ENCODE measurements at places on chromosomes 5 and 9.

DNA sequence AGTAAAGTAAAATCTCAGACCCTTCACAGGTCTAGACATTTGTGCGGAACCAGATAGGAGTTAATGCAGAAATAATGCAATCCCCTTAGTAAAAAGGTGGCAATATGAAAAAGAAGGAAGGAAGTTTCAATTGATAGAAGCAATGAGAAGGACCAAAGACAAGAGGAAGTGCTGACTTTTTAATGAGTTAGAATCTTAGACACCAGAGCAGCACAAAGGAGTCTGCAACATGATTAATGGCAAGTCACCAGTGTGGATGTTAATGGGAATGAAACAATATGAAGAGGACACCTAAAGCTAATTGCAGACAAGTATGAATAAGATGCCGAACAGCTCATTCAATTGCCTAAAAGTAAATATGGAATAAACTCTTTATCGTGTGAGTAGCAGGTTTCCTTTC lies 50.9 kb downstream of the MEGF9 start:
- DNase-seq = no peak

GRCh38 chr5:149294872-149295829 lies 23.5 kb downstream of the AFAP1L1 start:
- no peak for DNase-seq

DNA sequence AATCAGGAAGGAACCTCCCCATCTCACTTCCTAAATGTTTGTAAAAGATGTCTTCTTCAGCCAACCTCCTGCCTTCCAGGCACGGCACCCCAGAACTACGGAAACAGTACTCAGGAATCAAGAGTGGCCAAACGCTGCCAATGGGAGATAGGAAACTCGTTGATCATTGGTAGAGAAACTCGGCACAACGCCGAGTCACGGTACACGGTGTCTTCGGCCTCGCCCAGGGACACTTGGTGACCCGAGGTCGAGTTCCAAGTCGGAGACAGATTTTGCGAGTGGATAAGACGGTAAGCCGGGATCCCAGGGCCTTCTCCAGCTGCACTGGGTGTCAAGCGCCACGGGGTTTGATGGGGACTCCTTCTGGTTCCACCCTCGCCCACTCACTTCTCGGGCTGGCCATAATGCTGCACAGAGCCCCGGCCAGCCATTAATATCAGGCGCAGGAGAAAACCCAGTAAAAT lies 343 bp downstream of the KIAA0825 start:
- DNase-seq = peak; percentile 6

DNA sequence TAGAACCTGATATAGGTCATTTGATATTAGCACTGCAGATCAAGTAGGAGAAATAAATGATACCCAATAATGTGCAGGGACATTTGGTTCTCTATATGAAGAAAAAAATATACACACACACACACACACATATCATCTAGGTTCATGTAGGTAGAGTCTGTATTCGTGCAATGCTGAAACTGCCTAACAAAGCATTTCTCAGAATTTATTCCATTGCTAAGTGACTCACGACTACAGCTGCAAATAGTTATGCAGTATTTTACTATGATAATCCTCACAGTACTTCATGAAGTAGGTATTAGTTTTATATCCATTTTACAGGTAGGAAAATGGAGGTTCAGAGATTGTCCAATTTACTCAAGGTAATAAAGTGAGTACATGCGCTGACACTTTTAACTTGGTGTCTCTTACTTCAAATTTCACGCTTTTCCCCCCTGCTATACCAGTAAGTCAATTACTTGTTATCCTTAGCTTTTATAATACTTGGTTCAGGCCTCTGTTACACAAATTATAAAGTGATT lies 2.4 kb downstream of the GIN1 start:
- DNase-seq = no peak

DNA sequence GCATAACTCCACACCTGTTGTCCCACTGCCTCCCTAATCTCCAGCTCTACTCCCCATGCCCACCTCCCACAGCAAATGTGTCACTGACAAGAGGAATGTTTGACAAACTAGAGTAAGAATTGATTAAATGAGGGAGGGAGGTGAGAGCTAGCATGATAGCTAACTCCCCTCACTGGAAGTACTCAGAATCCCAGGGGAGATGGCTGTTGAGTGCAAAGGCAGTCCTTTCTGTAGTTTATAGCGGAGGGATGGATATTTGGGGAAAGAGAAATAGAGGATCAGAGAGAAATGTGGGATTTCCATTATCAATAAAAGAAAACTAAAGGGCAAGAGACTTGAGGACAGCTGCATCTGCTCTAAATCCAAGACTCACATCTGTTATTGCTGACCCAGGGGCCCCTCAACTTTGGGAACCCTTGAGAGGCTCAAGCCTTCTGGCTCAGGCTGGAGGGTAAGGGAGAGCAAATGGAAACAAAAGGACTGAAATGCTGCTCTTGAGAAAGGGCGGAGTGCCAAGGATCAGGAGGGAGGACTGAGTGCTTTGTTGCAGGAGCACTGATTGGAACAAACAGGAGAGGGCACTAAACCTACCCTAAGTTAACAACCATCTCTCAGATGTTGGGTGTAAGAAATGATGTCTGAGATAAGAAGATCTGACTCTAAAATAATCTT lies 372.1 kb downstream of the NTRK2 start:
- no peak for DNase-seq

DNA sequence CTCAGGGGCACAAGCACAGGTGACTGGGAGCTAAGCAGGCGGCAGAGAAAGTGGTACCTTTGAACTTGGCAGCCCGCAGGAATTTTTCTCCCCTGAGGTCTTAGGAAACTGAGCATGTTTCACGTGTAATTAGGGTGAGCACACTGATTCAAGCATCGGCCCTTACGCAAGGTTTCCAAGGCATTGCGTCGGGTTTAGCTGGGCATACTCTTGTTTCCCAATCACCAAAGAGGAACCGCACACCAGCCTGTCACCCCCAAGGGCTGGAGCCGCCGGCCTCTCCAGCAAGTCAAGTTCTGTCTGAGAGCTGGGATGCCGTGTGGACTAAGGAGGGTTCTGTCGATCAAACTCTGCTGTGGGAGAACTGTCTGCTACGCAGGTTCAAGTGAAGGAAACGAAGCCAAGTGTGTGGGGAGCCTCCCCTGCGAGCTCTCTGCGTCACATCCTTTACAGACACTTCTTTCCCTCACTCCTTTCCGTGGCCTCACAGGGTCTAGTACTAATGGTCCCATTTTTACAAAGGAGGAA lies 53.0 kb downstream of the ERGIC1 start:
- no peak for DNase-seq

Data from stimulated activated CD4-positive, alpha-beta T cell treated with anti-CD3 and anti-CD28 coated beads, TNF-alpha, amount 100 ng/mL, for 24 hours (primary cell).